ENCODE measurements at places on chromosomes 5 and 9.

GRCh38 chr9:21974722-21975409 is 19.3 kb downstream of the CDKN2A start:
- peak; percentile 70 for DNase-seq

DNA sequence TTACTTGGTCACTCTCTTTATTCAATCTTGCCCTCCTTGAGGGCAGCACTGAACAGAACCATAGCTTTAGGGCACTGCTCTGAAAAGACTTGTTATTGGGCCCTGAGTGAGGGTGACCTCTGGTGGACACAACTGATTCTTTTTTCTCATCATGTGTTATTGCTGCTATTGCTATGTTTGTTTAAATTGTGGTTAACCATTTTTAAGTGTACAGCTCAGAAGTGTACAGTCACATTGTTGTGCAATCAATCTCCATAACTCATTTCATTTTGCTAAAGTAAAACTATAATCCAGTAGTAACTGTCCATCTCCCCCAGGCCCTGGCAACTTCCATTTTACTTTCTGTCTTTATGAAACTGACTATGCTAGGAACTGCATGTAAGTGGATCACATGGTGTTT is 351.1 kb upstream of the RIOK2 start:
- no peak for DNase-seq

DNA sequence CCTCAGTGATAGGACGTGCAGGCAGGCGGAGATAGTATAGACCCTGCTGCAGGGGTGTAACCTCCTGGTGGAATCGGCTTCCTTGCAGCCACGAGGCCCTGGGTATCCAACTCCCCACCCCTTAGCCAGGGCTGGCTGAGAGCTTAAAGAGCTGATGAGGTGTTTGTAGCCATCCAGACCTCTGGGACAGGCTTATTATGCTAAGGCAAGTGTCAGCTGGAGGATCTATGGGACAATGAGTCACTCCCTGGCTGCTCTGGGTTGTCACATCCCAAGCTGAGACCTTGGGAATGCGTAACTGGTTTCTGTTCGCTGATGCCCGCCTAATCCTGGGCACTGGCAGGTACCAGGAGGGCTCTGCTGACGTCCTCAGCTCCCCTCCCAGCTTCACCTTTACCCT is 38.9 kb downstream of the DAB2IP start:
- no peak for DNase-seq

DNA sequence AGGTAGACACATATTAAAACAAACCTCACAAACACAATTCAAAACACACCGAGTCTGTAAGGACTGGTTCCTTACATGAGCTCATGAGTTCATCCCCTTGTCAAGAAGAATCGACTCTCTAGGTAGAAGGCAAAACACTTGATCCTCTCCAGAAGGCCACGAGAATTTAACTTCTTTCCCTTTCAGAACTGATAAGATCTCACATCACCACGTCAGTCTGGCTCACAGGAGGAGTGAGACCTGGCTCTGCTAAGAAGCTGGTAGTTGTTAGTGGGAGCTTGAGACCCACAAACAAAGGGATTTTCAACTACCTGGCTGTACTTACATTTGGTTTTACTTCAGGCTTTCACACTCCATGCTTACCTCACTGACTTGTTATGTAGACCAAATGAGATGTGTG is 459.2 kb downstream of the ARHGEF28 start:
- no peak for DNase-seq

- no peak for DNase-seq
Measured at GRCh38 chr9:128731691-128732090, 7.8 kb upstream of the ZDHHC12 start.

DNA sequence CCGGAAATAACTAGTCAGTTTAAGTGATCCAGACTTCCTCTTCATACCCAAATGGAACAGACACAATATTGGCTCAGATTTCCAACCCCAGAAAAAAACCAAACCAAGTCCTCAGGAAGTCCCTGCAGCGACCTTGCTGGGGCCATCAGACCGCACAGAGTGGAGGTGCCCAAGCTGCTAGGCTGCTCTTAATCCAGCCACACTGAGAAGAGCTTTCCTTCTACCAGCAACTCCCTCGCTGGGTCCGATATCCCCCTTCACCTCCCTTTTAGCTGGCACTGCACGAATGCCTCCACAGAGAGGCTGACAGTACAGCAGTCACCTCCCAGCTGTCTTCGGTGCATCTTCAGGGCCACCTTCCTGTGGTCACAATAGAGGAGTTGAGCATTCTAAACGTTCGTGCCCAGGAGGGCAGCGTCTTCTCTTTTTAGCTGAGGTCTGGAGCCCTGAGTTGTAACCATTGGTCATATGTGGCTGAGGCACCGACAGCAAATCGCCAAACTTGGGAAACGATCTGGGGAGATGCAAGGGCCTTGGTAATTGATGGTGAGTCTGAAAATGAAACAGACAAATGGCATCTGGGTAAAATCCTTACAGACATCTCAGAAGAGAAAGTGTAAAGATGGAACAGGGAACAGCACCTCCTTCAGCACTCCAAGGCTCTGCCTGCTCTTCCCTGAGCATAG is 5.7 kb downstream of the NAIF1 start:
- DNase-seq: peak; percentile 28

GRCh38 chr5:180605554-180606214 is 14.4 kb upstream of the SCGB3A1 start:
- DNase-seq: peak; percentile 80

DNA sequence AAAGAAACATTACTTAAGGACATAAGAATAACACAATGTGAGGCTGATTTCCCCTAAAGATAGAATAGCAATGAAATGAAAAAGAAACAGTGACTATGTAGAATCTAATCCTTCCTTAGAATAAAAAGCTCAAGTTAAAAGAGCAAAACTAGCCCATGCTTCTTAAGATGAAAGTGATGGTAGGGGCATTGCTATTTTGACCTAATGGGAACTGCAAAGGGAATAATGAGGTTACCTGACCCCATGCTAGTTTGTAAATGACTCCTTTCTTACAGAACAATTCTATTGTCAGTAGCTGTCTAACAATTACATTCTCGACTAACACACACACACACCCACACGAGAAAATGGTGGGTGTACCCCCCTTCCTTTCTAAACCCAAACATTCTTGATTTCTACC is 575.8 kb downstream of the CSNK1G3 start:
- no peak for DNase-seq

GRCh38 chr5:150363185-150363584 is 5.7 kb downstream of the TCOF1 start:
- no peak for DNase-seq

GRCh38 chr5:119363271-119363670 is 7.5 kb downstream of the TNFAIP8 start:
- DNase-seq: no peak

DNA sequence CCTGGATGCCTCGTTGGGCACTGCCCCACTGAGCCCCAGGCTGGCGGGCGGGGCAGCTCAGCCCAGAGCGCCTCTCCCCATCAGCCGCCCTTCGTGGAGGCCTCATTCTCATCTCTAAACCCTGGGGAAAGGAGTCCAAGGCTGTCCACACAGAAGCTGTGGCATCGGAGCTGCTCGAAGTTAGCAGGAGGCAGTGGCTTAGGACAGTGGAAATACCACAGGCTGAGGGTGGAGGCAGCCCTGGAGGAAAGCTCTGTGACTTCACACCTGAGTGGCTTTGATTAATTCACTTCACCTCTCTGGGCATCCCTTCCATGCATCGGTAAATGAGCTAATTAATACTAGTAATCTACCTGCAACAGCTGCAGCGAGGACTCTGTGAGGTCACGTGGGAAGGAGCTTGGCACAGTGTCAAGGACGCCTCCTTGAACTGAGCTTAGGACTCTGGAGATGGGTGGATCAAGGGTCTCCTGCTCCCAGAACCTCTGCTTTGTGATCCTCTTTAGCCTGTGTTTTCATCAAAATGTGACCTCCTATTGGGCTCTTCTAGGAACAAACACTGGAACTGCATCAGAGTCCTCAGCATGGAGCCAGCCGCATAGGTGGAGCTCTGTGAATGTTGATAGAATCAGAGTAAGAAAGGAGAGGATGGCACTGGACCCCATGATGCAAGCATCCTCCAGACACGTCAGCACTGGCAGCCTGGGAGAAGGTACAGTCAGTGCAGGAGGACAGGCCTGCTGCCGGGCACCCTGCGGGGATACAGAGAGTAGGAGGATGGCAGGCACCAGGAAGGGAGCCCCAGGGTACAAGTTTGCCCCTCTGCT is 842 bp upstream of the ANGPTL2 start:
- no peak for DNase-seq

GRCh38 chr9:17578577-17578910 is 322 bp upstream of the SH3GL2 start:
- DNase-seq: no peak

- DNase-seq: no peak
Measured at GRCh38 chr5:73274881-73275663, 102.1 kb downstream of the TMEM174 start.

DNA sequence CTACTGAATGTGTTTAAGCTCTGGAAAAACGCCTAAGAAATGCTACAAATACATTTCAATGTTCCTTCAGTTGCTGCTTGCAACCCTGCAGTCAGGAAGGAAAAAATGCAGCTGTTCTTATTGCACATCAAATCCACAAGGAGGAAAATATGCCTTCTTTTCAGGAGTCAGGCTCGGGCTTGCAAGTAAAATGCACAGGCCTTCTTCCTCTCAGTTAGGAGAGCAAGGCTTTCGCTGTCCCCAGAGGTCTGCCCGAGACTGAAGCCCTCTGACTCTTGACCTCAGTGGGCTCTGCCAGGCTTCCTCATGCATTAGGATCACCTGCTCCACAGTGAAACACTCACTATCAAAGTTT is 899 bp upstream of the SHC3 start:
- DNase-seq: no peak

DNA sequence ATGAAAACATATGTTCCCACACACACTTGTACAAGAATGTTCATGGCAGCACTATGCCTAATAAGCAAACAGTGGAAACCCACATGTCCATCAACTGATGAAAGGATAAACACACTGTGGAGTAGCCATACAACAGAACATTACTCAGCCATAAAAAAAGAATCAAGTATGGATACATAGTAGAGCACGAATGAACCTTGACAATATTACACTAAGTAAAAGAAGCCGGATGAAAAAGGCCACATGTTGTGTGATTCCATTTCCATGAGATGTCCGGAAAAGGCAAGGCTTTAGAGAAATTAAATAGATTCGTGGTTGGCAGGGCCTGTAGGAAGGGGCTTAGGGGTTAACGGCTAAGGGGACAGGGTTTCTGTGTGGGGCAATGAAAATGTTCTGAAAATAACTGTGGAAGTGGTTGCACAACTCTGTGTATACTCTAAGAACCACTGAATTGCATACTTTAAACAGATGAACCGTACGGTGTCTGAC is 51.4 kb downstream of the COL23A1 start:
- DNase-seq: no peak

GRCh38 chr9:89436326-89436725 is 61.6 kb downstream of the SEMA4D start:
- DNase-seq: no peak

DNA sequence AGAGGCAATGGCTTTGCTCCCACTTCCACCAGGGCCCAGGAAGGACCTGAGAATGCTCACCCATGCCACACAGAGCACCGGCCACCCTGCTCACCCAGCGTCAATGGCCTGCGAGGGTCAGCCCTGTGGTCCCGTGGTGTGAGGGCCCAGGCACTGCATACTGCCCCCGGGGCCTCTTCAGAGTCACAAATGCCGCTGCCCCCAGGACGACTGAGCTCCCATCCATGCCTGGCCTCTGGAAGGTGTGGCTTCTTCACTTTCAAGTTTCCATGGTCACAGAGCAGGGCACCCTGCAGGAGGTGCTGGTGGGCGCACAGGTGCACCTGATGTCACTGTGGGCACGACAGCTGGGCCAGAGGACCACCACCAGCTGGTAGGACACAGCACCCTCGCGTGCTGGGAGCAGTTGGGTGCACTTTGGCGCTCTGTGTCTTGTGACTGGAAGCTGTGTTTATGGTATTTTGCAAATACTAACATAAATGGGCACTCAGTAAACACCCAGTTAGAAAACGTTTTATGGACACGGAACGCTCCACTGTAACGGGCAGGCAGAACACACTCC is 12.5 kb upstream of the ZDHHC11 start:
- no peak for DNase-seq

GRCh38 chr9:28045051-28045450 is 471.8 kb upstream of the C9orf72 start:
- DNase-seq: no peak

DNA sequence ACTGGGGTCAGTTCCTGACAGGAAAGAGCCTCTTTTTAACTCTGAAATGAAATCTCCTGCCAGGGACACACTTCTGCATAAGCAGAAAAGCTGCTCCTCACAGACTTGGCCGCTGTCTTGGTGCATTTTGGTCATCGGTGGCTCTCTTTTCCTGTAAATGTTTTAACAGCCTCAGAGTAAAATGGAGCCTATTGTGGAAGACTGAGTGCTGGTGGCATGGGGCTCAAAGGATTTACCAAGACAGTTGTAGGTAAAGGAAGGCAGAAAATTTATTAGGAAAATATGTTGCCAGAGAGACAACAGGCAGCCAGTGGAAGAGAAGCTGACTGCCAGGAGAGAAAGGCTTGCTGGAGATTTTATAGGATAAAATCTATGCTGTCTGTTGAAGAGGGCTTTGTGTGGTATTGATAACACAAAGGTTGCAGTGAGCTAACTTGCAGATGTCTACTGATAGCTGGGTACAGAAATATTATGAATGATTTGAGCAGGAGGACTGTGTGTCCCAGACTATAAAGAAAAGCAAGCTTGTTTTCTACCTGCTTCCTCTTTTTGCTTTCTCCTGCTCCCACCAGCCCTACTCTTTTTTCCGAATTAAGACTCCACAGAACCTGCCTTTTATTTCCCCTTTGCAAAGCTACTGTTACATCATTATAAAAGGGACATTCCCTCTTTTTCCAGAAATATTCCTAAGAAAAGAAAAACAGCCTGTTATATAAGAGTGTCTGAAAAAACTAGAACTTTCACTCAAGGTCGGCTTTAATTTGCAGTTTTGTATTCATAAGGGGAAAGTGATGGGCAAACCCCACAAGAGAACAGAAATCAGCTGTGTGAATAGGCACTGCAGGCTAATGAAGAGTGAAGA is 27.9 kb upstream of the IFNA14 start:
- no peak for DNase-seq

- DNase-seq: no peak
Measured at GRCh38 chr9:93244510-93245436, 60.8 kb downstream of the WNK2 start.

Data from activated naive CD4-positive, alpha-beta T cell treated with anti-CD3 and anti-CD28 coated beads, Interleukin-2, amount 10 ng/mL, durations not matched to agents 7 days and 5 days (primary cell).